Amygdala (tissue), 56 donors: ENCODE measurements at places on chromosomes 12 and 14.

- DNase-seq: peak; percentile 3
Measured at GRCh38 chr12:2825132-2825531, 9.7 kb downstream of the NRIP2 start.

DNA sequence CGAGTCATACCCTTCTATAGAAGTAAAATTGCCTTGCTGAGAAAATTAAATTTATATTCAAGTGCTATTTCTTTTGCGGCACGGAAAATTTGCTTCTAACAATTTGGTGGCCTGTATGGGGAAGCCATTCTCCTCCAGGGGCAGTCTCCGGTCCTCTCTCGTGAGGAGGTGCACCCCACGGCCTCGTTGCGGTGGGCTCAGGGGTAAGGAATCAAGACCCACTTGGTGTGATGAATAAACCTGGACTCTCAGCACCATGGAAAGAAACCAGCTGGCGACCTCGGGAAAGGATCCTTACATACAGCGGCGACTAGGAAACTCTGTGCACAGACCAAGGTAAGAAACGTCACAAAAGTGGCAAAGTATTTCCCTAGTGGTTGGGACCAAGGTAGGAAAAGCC lies 252.9 kb downstream of the DPY19L2 start:
- DNase-seq: no peak

DNA sequence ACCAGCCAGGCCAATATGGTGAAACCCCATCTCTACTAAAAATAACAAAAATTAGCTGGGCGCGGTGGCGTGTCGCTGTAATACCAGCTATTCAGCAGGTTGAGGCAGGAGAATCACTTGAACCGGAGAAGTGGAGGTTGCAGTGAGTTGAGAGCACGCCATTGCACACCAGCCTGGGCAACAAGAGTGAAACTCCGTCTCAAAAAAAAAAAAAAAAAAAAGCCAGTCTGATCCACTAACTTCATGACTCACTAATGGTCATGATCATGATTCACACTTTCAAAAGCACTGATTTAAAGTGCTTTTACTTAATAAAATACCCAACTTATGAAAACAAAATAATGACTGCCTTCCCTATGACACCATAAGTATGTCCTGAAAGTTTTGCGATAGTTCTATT lies 38.4 kb upstream of the CPM start:
- DNase-seq: no peak

DNA sequence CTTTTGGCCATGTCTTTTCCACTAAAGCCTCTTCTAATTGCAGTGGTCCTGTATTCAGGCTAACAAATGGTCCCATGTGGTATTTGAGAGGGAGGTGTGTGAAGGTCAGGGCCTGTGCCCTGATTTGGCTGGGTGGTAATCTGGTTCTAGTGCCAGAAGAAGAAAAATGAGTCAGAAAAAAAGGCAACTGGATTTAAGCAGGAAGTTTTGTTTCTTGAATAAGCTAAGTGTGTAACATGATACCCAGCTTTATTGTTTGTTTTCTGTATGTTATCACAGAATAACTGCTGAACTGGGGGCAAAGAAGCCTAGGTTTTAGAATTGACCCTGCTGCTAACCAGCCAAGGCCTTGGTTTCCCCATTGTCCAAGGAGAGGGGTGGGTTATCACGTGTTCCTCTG lies 134.0 kb downstream of the ANO6 start:
- DNase-seq: no peak

GRCh38 chr12:101186291-101186690 lies 23.7 kb downstream of the SLC5A8 start:
- no peak for DNase-seq

DNA sequence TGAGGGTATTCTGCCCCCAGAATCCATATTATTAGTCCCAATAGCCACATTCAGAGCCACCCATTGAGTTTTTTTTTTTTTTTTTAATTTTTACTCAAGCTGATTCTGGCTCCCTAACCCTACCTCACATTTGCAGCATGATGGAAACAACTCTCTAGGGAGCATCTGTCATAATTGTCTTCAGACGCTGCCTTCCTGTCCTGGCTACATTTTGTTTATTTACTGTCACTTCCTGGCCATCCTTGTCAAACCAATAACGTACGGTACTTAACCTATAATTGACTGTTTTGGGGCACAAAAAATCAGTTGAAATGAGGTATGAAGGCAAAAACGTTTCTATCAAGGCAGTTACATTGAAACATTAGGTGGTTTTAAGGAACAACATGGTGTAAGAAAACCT lies 2.1 kb downstream of the GLIPR1 start:
- DNase-seq: no peak

GRCh38 chr12:26122061-26122680 lies 2.7 kb downstream of the BHLHE41 start:
- no peak for DNase-seq

DNA sequence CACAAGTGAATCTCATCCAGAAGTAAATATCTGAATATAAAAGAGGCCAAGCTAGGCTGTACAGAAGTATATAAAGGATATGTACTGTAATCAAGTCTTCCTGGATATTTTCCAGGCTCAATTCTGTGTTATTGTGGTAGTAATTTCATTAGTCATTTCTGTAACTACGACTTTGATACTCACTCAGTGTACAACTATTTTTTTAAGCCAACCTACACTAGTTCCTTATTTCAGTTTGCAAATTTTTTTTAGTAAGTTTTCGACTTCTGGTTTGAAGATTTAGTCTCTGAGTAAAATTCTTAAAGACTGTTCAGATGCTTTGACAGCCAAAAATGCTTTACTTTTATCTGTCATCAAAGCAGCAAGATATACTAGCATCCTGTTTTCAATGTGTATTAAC lies 130.8 kb downstream of the CAPZA3 start:
- DNase-seq: no peak

- no peak for DNase-seq
Measured at GRCh38 chr12:72547573-72547972, 275.4 kb downstream of the TRHDE start.

- DNase-seq: no peak
Measured at GRCh38 chr12:125185311-125185739, 120.1 kb downstream of the AACS start.

- no peak for DNase-seq
Measured at GRCh38 chr12:132314516-132315233, 14.7 kb downstream of the GALNT9 start.

GRCh38 chr12:45216230-45216982 lies 511 bp downstream of the ANO6 start:
- no peak for DNase-seq

DNA sequence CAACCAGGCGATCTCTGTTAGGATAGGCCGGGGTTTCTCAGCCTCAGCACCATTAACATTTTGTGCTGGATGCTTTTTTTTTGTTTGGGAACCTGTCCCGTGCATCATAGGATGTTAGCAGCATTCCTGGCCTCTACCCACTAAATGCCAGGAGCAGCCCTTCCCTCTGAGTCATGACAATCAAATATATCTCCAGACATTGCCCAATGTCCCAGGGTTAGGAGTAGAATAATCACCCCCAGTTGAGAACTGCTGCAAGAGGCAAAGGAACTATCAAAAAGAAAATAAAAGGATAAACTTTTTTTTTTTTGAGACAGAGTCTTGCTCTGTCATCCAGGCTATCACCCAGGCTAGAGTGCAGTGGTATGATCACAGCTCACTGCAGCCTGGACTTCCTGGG lies 76.0 kb downstream of the ACACB start:
- no peak for DNase-seq

DNA sequence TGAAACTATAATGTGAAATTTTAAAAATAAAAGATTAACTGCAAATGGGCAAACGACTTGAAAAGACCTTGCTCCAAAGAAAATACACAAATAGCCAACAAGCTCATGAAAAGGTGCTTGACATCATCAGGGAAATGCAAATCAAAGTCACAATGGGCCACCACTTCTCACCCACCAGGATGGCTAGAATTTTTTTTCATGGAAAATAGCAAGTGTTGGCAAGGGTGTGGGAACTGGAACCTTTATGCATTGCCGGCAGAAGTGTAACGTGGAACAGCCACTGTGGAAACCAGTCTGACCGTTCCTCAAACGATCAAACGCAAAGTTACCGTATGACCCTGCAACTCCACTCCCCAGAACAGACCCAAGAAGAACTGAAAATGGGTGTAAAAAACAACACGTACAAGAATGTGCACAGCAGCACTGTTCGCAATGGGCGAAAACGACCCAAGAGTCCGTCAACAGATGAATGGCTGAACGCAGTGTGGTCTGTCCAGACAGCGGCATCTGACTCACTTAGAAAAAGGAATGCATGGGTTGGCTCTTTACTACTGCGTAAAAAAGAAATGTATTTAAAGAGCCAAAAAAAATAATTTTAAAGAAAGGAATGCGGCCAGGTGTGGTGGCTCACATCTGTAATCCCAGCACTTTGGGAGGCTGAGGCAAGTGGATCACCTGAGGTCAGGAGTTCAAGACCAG lies 40.2 kb downstream of the SCARB1 start:
- no peak for DNase-seq

- no peak for DNase-seq
Measured at GRCh38 chr12:7479771-7480170, 23.8 kb downstream of the CD163 start.

DNA sequence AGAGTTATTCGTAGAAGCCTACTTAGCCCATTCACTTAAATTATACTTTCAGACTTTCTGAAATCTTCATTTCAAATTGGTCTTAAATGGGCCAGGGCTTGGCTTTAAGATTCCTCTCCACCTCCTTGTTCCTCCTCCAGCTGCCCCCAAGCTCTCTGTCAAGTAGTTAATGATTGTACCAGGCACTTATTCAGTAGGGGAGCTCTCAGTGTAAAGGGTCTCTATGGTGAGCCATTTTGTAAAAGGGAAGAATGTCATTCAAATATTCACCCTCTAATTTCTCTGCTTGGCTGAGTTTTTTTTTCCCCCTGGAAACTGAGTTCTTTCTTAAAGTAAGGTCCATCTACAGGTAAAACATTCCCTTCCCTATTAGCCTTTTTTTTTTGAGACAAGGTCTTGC lies 96.6 kb downstream of the SUDS3 start:
- no peak for DNase-seq

DNA sequence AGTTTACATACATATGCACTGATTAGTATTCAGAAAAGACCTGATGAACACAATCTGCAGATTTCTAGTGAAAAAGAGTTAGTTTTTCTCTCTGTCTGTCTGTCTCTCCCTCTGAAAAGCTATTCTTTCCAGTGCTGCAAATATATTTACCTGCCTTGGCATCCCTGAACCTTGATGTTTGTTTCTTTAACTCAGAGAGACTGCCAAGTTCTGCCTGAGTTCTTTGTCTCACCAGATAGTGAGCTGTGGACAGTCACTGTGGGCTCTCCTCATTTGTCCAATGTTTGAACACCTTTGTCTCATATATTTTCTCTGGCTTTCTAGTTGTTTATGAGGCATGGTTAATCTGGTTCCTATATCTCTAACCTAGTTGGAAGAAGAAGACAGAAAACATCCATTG lies 250.4 kb downstream of the SOX5 start:
- no peak for DNase-seq

- DNase-seq: no peak
Measured at GRCh38 chr14:55712491-55712890, 132.5 kb downstream of the KTN1 start.

DNA sequence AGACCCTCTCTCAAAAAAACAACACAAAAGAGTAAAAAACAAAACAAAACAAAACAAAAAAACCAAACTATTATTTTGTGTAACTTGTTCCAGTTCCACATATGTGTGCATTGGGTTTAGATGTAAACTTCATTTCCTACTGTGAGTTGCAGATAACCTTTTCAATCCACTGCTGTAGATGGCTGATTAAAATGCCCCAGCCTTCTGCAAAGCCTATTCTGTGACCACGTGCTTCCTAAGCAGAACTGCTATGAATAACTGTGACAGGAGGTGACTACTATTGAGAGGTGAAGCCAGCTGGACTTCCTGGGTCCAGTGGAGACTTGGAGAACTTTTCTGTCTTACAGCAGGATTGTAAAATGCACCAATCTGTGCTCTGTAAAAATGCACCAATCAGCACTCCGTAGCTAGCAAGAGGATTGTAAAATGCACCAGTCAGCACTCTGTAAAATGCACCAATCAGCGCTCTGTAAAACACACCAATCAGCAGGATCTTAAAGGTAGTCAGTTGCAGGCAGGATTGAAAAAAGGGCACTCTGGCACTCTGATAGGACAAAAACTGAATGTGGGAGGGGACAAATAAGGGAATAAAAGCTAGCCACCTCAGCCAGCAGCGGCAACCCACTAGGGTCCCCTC lies 10.3 kb upstream of the ELK3 start:
- no peak for DNase-seq

DNA sequence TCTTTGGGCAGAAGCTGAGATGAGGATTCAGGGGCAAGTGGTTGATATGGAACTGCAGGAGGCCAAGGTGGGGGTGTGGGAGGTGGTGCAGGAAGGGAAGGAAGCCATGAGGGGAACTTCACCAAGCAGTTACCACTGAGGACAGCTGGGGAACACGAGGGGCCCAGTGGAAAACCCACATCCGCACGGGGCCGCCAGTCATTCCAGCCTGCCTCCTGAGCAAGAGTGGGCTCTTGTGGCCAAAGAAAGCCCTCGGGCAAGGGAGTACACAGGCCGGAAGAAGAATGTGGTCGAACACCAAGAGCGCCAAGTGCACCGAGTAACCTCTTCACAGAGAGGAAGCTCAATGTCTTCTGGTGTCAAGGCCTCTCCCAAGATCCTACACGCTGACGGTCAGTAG lies 252.2 kb upstream of the FOXN3 start:
- peak; percentile 9 for DNase-seq

DNA sequence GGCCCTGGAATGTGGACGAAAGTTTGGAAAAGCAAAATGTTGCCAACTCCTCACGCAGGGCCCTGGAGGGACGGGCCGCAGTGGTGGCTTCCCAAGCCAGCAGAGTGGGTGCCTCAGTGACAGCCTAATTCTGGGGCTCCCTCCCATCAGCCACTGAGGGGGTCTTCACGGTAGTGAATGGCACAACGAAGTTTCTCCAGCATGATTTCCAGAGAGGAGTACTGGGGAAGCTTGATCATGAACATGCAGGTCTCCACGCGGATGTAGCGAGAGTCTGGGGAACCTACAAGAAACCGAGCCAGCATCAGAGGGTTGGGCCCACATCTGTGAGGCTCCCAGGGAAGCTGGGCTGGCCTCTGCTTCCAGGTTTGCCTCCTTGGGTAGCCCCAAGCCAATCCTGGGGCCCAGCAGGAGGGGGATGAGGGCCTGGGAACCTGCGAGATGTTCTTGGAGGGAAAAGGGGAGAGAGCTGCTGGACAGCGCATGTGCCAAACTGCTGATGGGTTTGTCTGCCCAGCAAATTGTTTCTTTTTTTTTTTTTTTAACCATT lies 37.0 kb downstream of the TRAFD1 start:
- DNase-seq: no peak

- no peak for DNase-seq
Measured at GRCh38 chr14:37480446-37481290, 114.4 kb downstream of the FOXA1 start.

DNA sequence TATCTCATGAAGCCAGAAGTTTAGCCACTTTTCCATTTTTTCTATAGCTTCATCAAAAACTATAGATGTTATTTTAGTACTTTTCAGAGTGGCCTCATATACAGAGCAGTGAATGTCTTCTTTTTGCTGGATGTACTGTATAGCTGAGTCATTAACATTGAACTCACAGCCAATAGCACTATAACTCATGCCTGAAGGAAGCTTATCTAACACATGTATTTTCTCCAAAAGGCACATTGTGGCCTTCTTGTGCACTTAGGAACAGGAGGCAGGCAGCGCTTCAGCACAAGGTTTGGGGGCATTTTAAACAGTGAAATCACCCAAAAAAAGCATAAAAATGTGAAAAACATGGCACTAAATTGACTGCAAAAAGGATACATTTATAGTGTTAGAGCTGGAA lies 336.8 kb upstream of the TMTC1 start:
- DNase-seq: no peak
